ENCODE measurements at places on chromosomes 5 and 9. TPM values are rescaled to one million over a fixed set of nuclear protein-coding genes. Genes with fewer than 3 reads are reported as not detected.

IFNK gene
- not detected for total RNA-seq

NAA35 gene
- 32.4 TPM for total RNA-seq

TNFSF8 gene
- total RNA-seq: 0.13 TPM

SPARC gene
- total RNA-seq: 1,783 TPM

IRX4 gene
- not detected for total RNA-seq

CARD6 gene
- total RNA-seq: 44.7 TPM

MRRF gene
- total RNA-seq: 58.4 TPM

DPYSL3 gene
- 127 TPM for total RNA-seq

ZBED3 gene
- 4.7 TPM for total RNA-seq

SLC6A3 gene
- not detected for total RNA-seq

PCDHB16 gene
- 0.07 TPM for total RNA-seq

PHF24 gene
- total RNA-seq: not detected

FAXDC2 gene
- 3.6 TPM for total RNA-seq

ZDHHC11 gene
- total RNA-seq: 0.80 TPM

CCL27 gene
- not detected for total RNA-seq

TAF11L11 gene
- total RNA-seq: not detected

DBH gene
- total RNA-seq: not detected

PCDHA13 gene
- not detected for total RNA-seq

CMYA5 gene
- total RNA-seq: 0.13 TPM

MEF2C gene
- total RNA-seq: 63.5 TPM

FRMD3 gene
- 24.6 TPM for total RNA-seq

LMX1B gene
- total RNA-seq: not detected

All from thoracic aorta endothelial cell (primary cell).